Chondrocyte (in vitro differentiated cells): ENCODE measurements at places on chromosomes 12 and 14. TPM values are rescaled to one million over a fixed set of nuclear protein-coding genes. Genes with fewer than 3 reads are reported as not detected.

The ACVRL1 gene
- total RNA-seq = 0.36 to 0.60 TPM in 2 of 3 replicates, not detected in the other

The LRRC9 gene
- not detected in 3 replicates for total RNA-seq

The CLEC4E gene
- 0.90 TPM in 1 of 3 replicates, not detected in the others for total RNA-seq

The GPR84 gene
- total RNA-seq = not detected in 3 replicates

The SIX1 gene
- total RNA-seq = 92.0 to 204 TPM (median 94.6 TPM) in 3 replicates

The RECQL gene
- 49.8 to 72.1 TPM (median 50.2 TPM) in 3 replicates for total RNA-seq

The FOXA1 gene
- total RNA-seq = not detected in 3 replicates

The KRT8 gene
- total RNA-seq = 11.3 to 15.7 TPM (median 13.0 TPM) in 3 replicates

The PTGDR gene
- total RNA-seq = 0.07 TPM in 1 of 3 replicates, not detected in the others

The TAS2R7 gene
- not detected in 3 replicates for total RNA-seq

The HOXC6 gene
- total RNA-seq = not detected in 3 replicates

The IL31 gene
- total RNA-seq = not detected in 3 replicates

The TPH2 gene
- total RNA-seq = not detected in 3 replicates

The GPD1 gene
- 0.46 TPM in 1 of 3 replicates, not detected in the others for total RNA-seq
